IPS-NIHi11 (cell line): ENCODE measurements at places on chromosomes 4 and X.
A peak's percentile ranks its signal among the peaks of the same experiment; 100 is the strongest.

- DNase-seq: no peak
These were observed 2582.2 kb downstream of the PCDH7 start for GRCh38 chr4:33302321-33302720.

GRCh38 chr4:102344520-102344953, 745 bp downstream of the SLC39A8 start:
- peak; percentile 73 for DNase-seq

DNA sequence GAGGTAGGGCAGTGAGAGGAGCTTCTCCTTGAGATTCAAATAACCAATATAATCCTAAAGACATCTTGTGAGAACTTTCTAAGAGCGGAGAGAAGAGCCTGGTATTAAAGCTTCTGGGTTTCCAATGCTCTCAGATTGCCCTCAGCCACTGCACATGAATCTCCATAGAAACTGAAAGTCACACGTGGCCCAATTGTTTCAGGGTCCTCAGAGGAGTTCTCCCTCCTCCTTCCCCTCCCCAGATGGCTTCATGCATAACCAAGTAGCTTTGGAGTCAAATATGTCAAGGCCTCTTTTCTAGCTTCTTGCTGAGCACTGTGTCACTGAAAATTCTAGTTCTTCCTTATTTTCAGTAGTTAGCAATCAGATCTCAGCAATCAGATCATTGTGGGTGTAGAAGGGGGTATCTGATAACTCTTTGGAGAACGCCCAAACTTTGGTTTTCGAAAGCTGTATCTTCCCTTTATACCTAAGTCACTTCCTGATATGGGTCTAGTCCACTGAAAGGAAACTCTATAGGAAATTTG, 2.2 kb downstream of the BTK start:
- no peak for DNase-seq

DNA sequence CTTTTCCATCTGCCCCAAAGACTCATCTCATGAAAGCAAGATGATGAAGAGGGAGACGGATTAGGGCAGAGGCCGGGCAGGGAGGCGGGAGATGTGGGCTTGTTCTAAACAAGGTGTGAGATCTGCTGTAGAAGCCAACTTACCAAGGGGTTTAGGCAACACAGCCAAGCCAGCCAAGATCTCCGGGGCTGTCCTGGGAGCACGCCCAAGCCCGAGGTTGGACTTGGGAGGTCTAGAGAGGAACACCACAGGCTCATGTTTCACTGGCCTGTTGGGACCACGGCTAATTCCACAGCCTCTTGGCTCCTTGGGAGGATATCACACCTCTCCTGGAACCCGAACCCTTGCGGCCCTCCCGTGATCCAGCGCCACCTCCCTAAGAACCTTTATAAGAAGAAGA, 171.4 kb downstream of the CRLF2 start:
- DNase-seq: no peak

- peak; percentile 55 for DNase-seq
These were observed 53.2 kb upstream of the ABCG2 start for GRCh38 chr4:88211473-88212252.

- no peak for DNase-seq
These were observed 10.4 kb downstream of the FRG2 start for GRCh38 chr4:190016369-190017289.

DNA sequence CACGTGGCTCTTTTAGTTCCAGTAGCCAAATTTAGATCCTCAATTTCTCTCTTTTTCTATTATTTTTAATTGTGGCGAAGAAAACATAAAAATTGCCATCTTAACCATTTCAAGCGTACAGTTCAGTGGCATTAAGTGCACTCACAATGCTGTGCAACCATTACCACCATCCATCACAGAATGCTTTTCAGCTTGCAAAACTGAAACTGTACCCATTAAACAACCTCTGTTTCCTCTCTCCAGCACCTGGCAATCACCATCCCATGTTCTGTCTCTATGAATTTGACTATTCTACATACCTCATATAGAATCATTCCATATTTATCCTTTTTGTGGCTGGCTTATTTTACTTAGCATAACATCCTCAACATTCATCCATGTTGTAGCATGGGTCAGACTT, 74.9 kb downstream of the METTL14 start:
- DNase-seq: no peak

DNA sequence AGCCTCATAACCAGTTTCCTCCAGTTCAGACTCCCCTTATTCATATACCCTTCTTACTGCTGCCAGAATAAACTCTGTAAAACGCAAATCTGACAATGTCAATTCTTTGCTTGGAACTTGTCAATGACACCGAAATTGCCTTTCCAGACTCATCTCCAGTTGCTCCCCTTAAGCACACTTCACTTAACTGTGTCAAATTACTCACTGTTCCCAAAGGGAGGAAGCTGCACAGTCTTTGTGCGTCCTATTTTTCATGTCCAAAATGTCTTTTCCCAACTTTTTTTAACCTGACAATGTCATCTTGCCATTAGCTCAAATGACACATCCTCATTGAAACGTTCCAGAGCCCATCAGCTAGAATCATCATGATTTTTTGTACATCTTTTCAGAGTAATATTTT, 867.3 kb downstream of the RPA4 start:
- DNase-seq: no peak

GRCh38 chr4:129326571-129327460, 230.9 kb downstream of the C4orf33 start:
- no peak for DNase-seq

DNA sequence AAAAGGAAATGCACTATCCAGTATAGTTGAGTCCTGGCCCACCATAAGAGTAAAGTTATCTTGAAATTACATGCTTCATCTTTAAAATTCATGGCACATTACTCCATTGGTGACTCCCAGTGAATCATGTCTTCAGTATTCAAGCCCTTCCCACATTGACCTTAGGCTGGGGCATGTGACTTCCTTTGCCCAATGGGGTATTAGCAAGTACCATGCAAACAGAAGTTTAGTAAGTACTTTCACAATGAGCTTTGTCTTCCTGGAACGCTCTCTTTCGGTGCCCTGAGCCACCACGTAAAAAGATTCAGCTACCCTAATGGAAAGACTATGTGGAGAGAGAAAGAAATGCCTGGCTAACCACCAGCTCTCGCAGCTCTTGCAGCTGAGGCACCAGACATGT, 235.4 kb downstream of the HNRNPD start:
- no peak for DNase-seq

DNA sequence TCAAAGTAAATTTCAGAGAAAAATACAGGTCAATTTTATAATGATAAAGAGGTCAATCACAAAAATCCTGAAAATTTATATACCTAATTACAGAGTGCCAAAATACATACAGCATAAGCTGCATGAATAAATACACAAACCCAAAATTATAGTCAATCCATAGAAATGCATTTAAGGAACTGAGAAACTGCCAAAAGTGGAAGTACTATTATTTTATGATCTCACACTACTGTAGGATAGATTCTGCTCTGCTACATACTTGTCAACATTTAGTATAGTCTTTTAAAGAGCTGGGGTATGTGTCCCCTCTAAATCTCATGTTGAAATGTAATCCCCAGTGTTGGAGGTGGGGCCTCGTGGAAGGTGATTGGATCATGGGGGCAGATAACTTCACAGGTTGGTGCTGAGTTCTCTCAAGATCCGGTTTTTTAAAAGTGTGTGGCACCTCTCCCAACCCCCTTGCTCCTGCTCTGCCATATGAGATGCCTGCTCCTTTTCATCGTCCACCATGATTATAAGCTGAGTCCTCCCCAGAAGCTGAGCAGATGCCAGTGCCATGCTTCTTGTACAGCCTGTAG, 31.8 kb downstream of the CHIC2 start:
- no peak for DNase-seq

DNA sequence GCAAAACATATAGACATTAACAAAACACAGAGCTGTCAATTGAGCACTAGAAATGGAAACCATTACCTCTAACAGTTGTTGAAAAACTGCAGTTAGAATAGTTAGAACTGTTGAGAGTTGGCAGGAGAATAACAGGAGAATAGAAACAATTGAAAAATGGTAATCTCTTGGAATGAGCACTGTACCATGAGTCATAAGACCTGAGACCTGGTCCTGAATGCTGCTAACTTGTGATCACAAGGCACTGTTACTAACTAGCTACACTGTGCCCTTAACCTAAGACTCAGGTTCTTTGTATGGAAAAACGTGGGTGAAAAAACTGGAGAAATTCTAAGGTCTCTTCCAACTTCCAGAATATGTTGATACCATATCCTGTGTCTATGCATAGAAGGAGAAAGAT, 29.3 kb downstream of the FAM114A1 start:
- DNase-seq: no peak

- peak; percentile 16 for DNase-seq
These were observed 64.5 kb upstream of the MAGEA10 start for GRCh38 chrX:152202886-152203285.

- peak; percentile 14 for DNase-seq
These were observed 11.9 kb downstream of the STARD8 start for GRCh38 chrX:68659385-68659784.

- DNase-seq: no peak
These were observed 20.1 kb upstream of the ABRAXAS1 start for GRCh38 chr4:83504996-83505395.

DNA sequence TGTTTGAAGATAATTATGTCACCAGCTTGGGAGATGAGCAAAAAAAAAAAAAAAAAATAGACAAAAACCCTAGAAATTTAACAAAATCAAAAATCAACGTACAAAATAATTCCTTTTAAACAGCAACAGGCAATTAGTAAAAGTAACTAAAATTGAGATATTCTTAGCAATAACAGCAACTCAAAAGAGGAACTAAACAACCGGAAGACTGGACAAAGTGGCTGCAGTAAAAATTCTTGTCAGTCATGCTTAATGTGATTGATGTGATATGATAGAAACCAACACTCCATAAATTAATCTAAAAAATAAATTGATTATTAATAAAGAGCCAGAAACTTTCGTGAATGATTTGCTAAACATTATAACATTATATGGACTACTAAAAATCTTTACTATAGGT, 1534.6 kb upstream of the AGA start:
- no peak for DNase-seq

- DNase-seq: no peak
These were observed 30.9 kb downstream of the PDLIM3 start for GRCh38 chr4:185504098-185505047.

- no peak for DNase-seq
These were observed 132.0 kb upstream of the CLNK start for GRCh38 chr4:10816571-10816970.

- DNase-seq: no peak
These were observed 187.1 kb upstream of the C1QTNF7 start for GRCh38 chr4:15240764-15241163.

- peak; percentile 57 for DNase-seq
These were observed 206.3 kb downstream of the CBR4 start for GRCh38 chr4:168803732-168804131.

DNA sequence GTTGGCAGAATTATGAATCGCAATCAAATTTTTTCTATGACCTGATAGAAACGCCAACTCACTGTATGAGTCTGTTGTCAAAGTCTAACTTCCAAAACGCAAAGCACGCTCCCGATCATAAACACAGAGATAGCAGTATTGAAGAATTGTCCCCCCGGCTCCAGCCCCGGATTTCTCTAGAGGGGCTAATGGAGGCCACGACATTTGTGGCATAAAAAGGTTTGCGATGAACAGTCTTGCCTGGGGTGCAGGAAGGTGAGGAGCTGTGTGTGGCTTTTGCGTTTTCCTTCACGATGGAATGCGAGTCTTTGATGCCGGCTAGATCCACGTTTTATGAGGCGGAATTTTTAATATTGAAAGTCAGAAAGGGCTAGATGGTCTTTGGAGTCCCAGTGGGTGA, 183.0 kb downstream of the CRLF2 start:
- no peak for DNase-seq

GRCh38 chr4:69888336-69888735, 28.4 kb upstream of the SULT1E1 start:
- no peak for DNase-seq

- DNase-seq: no peak
These were observed 156.6 kb upstream of the FTHL17 start for GRCh38 chrX:31228415-31228832.

- no peak for DNase-seq
These were observed 508.4 kb upstream of the FTHL17 start for GRCh38 chrX:31580227-31580626.
